Left renal pelvis (tissue), 4 donors: ENCODE measurements at places on chromosomes 16 and 17.

GRCh38 chr16:13401641-13402040, 500.2 kb downstream of the SHISA9 start:
- no peak for DNase-seq

- DNase-seq, result no peak
Measured at GRCh38 chr17:71495420-71495819, 625.4 kb upstream of the SOX9 start.

DNA sequence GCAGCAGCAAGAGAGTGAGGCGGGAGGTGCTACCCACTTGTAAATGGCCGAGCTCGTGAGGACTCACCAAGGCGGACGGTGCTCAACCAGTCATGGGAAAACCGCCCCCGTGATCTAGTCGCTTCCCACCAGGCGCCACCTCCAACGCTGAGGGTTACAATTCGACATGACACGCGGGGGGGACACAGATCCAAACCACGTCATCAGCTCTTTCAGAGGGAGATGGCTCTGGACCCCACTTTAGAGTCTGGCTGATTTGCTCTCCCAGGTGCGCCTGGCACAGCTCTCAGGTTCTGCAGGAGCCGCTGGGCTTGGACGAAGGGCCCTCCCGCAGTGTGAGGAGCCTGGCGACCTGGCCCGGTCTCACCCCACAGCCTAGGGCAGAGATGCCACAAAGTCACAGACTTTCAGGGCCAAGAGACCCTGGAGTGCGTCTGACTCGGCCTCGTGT, 21.1 kb upstream of the DOC2B start:
- no peak for DNase-seq

GRCh38 chr16:11470676-11471415, 115.9 kb downstream of the LITAF start:
- DNase-seq, result no peak

DNA sequence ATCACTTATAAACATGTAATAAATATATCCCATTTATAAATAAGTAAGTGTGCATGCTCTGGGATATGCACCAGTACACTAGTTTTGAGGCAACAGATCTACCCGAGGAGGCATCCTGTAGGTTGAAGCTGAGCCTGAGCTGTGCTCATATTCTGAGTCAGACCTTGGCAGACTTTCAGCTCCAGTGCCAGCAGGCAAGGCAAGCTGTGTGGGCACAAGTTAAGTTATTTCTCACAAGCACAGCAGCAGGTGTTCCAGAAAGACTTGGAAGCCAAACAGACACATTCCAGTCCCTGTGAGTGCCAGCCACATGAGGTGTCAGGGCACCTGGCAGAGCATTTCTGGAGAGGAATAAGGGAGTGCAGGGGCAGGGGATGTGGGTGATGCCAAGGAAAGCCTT, 1.3 kb upstream of the CLEC19A start:
- DNase-seq, result no peak

GRCh38 chr17:9169116-9169515, 147.8 kb downstream of the NTN1 start:
- no peak for DNase-seq

DNA sequence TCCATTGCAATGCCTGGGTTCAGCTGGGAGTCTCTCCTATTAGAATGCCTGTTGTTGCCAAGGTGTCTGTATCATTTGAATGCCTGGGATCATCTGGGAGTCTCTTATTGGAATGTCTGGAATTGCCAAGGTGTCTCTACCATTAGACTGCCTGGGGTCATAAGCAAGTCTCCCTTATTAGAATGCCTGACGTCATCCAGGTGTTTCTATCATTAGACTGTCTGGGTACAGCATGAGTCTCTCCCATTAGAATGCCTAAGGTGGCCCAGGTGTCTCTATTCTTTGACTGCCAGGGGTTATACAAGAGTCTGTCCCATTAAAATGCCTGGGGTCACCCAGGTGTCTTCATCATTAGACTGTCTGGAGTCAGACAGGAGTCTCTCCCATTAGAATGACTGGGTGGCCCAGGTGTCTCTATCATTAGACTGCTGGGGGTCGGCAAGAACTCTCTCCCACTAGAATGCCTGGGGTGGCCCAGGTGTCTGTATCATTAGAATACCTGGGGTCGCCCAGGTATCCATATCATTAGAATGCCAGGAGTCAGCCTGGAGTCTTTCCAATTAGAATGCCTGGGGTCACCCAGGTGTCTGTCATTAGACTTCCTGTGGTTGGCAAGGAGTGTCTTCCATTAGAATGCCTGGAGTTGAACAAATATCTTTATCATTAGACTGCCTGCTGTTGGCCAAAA, 2274.0 kb downstream of the TP53TG3F start:
- no peak for DNase-seq

DNA sequence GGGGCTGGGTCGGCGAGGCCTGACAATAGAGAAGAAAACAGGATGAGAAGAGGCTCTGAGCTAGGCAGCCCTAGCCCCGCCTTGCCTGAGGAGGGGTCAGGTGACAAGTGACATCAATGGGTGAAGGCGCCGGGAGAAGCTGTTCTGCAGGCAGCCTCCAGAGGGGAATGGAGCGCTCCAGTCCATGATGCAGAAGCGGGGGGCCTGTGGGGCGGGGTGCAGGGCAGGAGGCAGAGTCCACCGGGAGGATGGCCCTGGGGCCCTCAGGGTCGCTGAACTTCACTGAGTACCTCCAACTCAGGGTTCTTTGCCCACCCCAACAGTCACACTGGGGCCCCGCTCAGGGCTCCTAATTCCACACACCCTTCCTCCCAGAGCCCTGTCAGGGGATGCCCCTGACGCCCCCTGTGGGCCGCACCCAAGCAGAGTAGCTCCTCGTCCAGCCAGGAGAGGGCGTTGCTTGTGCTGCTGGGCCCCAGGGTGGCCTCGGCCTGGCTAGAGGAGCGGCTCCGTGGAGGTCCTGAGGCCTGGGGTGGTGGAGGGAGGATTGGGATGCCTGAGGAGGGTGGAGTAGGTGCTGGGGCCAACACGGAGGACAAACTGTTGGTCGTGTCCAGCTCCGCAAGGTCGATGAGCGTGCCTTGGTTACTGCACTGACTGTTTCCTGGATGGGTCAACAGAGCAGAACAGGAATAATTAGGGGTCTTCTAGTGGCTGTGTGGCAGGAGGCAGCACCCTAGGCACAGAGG, 20.8 kb downstream of the GGA3 start:
- DNase-seq, result no peak

DNA sequence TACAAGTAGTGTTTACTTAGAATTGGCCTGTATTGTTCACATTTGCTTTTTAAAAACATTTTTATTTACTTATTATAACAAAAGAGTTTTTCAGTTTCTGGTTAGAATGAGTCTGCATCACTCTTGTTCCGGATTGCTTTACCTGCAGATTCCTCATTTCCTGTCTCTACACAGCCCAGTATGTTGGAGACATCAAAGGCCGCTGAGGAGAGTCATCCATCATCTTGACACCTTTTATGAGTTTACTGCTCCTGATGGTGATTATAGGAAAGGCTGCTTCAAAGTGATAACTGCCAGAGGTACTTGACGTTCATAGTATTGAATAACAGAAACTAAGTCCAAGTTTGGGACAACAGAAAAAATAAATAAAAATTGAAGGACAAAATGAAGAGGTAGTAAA, 490.5 kb upstream of the CA10 start:
- DNase-seq, result peak; percentile 7

DNA sequence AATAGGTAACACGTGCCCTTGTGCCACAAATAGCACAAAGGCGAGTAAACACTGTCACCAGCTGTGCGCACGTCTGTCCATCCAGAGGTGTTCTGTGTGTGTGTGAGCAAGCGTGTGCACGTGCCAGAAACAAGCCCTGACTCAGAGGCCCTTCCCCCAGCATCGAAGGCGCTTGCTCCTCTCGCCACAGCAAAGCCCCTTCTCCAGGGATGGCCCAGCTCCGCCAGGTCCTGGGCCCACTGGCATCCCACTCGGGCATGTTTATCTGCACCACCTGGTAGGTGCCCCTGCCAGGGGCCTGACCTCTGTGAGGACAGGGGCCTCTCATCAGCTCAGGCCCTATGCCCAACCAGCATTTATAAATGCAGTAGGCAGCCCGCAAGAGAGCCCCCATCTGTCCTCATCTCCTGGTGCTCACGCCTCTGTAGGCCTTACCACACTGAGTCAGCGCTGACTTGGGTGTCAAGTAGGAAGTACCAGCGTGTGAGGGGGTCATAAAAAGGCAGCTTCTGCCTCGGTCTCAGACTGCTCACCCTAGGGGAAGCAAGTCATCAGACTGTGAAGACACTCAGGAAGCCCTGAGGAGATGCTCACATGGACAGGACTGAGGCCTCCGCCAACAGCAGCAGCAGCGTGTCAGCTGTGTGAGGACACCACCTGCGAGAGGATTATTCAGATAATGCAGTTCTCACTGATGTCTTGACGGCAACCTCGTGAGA, 10.8 kb downstream of the TMEM235 start:
- no peak for DNase-seq

- no peak for DNase-seq
Measured at GRCh38 chr17:55278173-55278961, 13.6 kb downstream of the HLF start.

GRCh38 chr17:78747488-78747887, 34.6 kb downstream of the CYTH1 start:
- no peak for DNase-seq

DNA sequence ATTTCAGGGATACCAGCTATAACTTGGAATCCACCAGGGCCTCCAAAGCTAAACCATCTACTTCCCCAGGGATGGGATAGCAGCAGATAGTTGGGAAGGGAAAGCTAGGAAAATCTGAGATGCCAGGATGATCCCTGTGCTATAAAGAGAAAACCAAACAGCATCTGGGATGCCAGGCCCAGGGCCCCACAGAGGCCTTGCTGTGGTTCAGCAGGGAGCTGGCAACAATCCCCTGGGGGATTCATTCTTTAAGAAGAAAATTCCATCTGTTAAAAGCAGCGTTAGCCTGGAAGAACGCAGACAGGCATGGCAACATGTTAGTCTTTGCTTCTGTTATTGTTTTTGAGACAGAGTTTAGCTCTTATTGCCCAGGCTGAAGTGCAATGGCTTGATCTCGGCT, 16.6 kb downstream of the MYO18A start:
- no peak for DNase-seq
